ENCODE measurements at places on chromosomes 11 and 22. TPM values are rescaled to one million over a fixed set of nuclear protein-coding genes. Genes with fewer than 3 reads are reported as not detected.
A peak's percentile ranks its signal among the peaks of the same experiment; 100 is the strongest.

GRCh38 chr11:45560155-45560912, 105.1 kb downstream of the CHST1 start:
- DNase-seq: no peak

DNA sequence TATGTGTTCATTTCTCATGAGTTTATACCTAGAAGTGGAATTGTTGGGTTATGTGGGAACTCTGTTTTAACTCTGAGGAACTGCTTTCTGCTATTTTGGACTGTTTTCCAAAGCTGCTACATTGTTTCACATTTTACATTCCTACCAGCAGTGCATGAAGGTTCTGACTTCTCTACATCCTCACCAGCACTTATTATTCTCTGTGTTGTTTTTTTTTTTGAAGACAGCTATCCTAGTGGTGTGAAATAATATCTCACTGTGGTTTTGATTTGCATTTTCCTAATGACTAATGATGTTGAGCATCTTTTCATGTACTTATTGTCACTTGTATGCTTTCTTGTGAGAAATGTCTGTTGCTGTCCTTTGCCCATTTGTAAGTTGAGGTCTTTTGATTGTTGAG, 169.9 kb downstream of the COMMD9 start:
- no peak for DNase-seq

GRCh38 chr11:69245491-69246345, 48.2 kb upstream of the MYEOV start:
- DNase-seq: no peak

DNA sequence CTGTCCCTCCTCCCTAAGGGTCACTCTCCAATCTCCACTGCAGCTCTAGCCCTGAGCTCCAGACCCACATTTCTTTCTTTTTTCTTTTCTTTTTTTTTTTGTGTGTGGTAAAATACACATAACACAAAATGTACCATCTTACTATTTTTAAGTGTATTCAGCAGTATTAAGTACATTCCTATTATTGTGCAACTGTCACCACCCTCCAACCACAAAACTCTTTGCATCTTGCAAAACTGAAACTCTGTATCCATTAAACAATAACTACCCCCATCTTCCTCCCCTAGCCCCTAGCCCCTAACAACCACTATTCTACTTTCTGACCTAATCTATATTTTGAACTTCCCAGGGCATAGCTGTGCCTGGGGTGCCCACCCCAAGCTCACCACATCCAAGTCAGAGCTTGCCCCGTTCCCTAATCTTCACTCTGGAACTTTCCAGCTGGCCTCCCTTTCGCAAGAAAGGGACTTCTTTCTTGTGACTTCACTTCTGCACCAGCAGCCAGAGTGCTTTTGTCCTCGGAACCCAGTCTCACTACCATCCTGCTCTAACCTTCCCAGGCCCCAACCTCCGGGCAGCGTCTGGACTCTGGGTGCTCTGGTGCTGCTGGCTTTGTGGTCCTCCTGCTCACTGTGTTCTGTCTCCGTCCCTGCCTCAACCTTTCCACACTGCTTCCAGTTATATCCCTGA, 30.7 kb downstream of the PARVG start:
- DNase-seq: no peak

DNA sequence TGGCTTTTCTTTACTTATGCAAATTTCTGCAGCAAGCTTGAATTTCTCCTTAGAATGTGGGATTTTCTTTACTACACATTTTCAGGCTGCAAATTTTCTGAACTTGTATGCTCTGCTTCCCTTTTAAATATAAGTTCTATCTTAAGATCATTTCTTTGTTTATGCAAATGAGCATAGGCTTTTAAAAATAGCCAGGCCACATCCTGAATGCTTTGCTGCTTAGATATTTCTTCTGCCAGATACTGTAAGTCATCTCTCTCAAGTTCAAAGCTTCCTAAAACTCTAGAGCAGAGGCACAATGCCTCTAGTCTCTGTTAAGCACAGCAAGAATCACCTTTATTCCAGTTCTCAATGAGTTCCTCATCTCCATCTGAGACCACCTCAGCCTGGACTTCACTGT, 685.9 kb upstream of the LRRC4C start:
- DNase-seq: no peak

GRCh38 chr22:46963672-46964545, 201.5 kb downstream of the TBC1D22A start:
- no peak for DNase-seq

DNA sequence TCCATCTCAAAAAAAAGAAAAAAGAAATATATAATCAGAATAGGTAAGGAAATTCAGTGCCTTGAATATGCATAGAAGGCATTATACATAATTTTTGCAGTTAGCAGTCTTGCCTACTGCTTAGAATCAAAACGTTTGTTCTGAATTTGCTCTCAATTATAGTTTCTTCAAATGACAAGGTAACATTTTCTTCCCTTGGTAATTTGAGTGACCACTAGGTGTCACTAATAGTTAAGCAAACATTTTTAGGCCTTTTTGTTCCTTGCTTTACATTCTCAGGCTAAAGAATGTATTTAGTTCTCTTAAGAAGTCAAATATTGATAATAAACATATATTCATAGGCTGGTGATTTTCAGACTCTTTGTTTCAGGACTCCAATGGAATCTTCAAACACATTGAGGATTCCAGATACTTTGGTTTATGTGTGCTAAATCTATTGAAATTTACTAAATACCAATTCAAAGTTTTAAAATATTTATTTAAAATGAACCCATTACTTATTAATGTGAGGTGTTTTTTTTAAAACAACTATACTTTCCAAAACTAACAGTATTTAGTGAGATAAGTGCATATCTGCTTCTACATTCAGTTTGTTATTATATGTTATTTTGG, 55.0 kb upstream of the DEPDC7 start:
- DNase-seq: peak; percentile 50

DNA sequence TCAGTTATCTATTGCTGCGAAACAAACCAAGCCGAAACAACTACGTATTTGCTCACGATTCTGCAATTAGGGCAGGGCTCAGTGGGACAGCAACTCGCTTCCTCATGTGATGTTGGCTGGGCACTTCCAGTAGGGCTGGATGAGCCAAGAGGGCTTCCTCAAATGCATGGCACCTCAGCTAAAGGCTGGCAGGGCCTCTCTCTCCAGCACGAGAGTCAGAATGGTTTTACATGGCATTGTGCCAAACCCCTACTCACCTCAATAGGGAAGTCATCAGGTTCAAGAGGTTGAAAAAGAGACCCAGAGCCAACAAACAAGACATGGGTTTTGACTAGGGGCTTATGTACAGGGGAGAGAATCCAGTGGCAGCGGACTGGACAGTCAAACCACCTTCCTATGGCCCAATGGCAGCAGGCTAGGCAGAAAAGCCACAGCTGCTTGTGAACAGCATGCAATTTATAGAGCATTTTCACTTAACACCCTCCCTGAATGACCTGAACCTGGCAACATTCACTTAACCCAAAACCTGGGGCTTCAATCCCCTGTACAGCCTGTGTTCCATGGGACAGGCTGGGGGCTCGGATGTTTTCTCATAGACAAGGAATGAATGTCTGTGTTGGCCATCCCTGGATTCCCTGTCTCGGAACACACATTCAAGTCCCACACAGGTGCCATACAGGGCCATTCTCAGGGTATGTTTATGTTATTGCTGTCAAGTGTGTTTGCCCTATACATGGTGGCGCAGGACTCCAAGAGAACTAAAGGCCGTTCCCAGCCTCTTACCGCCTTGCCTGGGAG, 154.2 kb upstream of the NAV2 start:
- DNase-seq: no peak

- peak; percentile 67 for DNase-seq
These were observed 43.5 kb downstream of the GGTLC2 start for GRCh38 chr22:22687638-22688500.

- DNase-seq: no peak
These were observed 492 bp upstream of the LUZP2 start for GRCh38 chr11:24496386-24496735.

GRCh38 chr11:61297746-61298145, 2.6 kb upstream of the VWCE start:
- no peak for DNase-seq

- DNase-seq: no peak
These were observed 280.3 kb downstream of the RAB38 start for GRCh38 chr11:87894961-87895360.

- no peak for DNase-seq
These were observed 728.9 kb downstream of the OPCML start for GRCh38 chr11:132803436-132803835.

DNA sequence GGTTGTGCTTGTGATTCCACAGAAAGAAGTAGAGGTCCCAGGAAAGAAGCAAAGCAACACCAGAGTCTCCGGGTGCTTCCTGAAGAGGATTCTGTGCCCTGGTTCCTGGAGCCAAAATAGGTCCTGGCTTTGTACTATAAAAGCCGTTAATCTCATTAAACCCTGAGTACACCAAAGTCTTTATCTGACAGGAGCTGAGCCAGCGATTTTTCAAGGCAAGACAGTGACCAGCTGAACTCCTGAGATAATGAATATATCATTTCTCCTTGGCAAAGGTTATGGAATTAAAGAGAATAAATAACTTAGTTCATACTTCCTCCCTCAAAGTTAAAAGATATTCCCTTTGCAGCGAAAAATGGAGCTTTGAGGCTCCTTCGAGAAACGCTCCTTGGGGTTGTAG, 5.2 kb downstream of the TMEM138 start:
- no peak for DNase-seq

- no peak for DNase-seq
These were observed 153.4 kb upstream of the B3GAT1 start for GRCh38 chr11:134565343-134565891.

NAP1L4 gene
- total RNA-seq: 108 TPM

GAL3ST1 gene
- total RNA-seq: 10.1 TPM

PRG3 gene
- total RNA-seq: not detected

PDE3B gene
- total RNA-seq: 14.3 TPM

ZNF195 gene
- total RNA-seq: 72.2 TPM

SOX10 gene
- total RNA-seq: 0.99 TPM

FOLR1 gene
- total RNA-seq: 9.6 TPM

SLC5A1 gene
- total RNA-seq: 0.06 TPM

DBX1 gene
- total RNA-seq: 5.3 TPM
